ENCODE measurements at places on chromosomes 1 and 21.
A peak's percentile ranks its signal among the peaks of the same experiment; 100 is the strongest.

DNA sequence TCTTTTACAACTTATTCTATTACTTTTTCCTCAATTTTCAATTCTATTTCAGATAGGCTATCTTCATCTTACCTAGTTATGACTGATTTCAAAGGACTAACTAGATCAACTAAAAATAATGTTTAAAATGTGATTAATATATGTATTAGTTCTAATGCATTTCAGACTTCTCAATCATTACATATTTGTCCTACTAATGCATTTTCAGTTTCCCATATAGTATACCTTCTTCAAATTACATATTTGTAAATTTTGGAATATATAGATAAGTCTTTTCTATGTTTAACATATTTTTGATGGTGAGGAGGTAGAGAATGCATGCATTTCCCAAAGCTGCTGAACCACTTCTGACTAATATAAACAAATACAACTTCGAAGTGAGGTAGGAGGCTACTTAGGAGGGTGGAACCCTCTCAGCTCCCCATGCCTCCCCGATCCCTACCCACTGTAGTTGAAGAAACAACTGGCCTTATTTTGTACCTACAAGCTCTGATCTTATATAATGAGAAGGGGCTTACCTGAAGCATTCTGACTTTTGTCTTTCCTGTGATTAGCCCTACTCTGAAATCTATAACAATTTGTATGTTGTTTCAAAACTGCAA is 1.7 kb downstream of the TRMT1L start:
- DNase-seq, result peak; percentile 24

DNA sequence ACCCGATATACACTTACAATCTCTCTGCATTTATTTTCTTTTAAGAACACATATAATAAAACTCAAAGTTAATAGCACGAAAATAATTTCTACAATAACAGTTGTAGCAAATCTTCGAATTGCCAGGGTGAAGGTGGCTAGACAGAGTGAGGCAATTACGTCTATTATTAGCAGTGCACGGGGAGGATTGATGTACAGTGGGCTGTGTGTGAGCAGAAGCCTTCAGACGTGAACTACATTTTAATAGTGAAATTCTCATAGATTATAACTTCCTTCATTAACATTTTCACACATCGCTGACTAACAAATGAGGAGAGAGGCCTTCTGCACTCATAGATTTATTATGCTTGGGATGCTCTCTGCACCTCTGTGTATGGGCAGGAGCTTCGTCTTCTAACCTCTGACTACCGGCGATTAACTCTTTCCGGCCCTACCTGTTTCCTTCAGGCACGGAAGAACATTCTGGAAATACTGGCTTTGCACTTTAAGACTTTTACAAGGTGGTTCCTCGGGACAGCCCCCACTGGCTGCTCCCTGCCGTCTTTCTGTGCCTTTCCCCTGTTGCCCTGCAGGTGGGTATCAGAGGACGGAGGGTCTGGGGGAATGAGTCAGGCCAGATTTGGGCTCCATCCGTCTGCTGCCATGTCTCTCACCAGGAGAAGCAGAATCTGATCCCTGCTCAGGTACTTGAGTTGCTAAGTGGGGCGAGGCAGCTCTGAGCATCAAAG is 200.5 kb downstream of the CAMTA1 start:
- no peak for DNase-seq

GRCh38 chr1:40898431-40898901 is 36.3 kb upstream of the CITED4 start:
- DNase-seq, result no peak

DNA sequence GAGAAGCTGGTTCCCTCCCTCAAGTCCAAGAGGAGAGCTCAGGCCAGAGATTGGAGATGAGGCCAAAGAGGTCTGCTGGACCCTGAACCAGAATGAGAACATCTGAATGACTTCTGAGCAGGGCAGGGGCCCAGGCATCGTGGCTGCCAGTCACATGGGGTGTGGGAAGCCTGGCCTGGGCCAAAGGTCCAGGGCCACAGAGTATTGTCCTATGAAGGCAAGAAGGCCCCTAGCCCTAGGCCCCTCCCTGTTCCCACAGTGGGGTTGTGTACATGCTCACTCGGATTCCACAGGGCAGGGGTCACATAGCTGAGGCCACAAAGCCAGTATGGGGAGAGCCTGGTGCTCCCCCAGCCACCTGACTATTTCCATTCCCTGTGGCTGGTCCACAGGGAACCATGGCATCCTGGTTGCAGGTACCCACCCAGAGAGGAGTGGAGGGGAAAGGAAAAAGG is 18.5 kb upstream of the SLC1A7 start:
- DNase-seq, result no peak

DNA sequence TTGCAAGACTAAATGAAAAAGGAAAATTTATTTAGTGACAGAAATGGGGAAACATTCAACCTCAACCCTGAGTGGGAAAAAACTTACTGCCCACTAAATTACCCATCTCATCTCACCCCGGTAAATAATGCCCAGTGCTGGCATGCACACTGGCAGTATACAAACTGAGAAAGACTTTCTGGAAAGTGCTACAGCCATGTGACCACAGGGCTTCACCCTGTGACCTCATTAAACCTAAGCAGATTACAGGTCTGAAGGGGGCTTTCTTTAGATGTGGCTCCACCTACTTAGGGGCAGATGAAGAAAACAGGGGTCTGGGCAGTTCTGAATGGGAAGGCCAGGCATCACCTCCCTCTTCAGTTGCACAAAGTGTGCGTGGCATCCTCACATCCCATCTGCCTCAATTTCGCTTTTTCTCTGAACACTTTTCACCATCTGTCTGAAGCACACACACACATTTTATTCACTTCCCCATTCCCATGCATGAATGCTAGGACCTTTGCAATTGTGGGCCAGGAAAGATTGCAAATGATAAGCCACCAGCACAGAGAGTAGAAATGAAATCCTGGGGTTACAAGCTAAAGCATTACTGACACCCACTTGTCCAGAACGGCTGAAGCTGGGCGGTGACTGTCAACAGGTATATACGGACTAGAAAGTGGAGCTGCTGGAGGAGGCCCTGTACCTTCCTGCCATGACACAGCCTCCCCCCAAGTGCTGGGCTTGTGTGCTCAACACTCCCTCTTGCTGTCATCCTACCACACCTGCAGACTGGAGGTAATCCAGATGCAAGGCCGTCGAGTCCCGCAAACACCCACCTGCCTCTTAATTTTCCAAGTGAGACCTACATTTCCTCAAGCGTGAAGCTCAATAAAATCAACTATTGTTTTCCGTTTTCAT is 2.7 kb downstream of the NADK start:
- DNase-seq, result peak; percentile 34

- no peak for DNase-seq
Measured at GRCh38 chr1:9992910-9993309, 4.1 kb upstream of the RBP7 start.

- no peak for DNase-seq
Measured at GRCh38 chr1:105294838-105295237, 1545.1 kb downstream of the AMY1C start.

DNA sequence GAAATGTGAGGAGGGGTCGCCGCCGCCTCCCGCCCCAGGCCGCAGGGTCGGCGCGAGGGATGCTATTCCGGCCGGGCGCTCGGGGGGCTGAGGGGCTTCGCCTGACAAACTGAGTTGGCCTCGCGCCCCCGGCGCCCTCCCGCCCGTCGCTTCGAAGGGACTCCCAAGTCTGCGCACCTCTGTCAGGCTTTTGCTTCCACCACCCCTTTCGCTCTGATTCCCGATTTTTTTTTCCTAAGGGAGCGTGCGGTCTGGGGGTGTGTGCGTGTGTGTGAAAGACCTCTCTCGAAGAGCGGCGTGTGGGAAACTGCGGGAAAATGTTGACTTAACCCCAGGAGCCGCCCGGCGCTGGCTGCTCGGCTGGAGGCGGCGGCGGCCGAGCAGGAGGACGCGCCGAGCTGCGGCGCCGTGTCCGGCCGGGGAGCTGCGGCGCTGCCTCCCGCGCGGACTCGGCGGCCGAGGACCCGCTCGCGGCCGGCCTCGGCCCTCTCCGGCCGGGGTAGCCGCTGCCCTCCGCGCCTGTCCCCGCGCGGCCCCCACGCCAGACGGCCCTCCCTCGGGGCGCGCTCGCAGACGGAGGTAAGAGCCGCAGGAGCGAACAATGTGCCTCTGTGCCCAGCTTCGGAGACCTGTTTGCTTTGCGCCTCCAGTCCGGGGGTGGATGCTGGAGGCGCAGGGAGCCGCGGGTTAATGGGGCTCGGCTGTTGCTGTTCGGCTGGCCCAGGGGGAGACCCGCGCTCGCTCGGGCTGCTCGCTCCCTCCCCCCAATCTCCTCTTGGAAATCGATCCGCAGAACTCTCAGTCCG is 1.1 kb downstream of the ADGRL2 start:
- DNase-seq, result no peak

DNA sequence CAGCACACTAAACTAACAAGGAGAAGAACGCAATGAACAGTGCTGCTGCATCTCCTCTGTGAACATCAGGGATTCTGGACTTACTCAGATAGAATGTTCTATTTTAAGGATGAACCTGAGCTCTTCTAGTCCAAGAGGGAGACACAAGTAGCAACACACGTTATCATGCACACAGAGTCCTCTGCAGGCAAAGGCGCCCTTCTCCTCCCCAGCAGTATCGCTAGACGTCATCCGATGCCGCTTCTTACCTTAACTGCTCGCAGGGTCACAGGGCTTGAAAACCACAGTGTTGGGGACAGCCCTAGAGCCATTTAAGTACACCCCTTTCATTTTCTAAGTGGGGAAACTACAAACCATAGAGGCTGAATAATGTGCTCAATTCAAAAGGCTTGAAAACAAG is 74.5 kb downstream of the HIVEP3 start:
- DNase-seq, result no peak

DNA sequence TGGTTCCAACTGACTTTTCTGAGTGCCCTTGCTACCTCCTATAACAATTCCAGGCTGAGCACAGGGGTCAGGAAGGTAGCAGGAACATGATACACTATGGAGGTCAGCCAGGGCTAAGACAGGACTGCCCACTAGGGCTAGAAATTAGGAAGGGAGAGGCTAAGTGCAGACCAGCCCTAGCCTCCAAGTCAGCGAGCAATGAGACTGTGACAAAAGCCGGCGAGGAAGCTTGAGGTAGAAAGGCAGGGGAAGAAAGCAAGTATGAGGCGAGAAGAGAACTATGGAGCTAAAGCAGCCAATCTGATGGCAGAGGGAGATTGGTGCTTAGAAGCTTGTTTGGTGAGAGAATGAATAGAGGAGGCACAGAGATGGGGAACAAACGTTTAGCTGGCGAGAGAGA is 4.7 kb downstream of the UROD start:
- no peak for DNase-seq

- no peak for DNase-seq
Measured at GRCh38 chr21:45303751-45304475, 16.2 kb upstream of the POFUT2 start.

DNA sequence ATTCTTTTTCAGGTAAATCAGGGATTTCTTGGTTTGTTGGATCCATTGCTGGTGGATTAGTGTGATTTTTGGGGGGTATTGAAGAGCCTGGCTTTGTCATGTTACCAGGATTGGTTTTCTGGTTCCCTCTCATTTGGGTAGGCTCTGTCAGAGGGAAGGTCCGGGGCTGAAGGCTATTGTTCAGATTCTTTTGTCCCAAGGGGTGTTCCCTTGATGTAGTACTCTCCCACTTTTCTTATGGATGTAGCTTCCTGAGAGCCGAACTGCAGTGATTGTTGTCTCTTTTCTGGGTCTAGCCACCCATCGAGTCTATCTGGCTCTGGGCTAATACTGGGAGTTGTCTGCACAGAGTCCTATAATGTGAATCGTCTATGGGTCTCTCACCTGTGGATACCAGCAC is 17.6 kb upstream of the CCSAP start:
- DNase-seq, result no peak

DNA sequence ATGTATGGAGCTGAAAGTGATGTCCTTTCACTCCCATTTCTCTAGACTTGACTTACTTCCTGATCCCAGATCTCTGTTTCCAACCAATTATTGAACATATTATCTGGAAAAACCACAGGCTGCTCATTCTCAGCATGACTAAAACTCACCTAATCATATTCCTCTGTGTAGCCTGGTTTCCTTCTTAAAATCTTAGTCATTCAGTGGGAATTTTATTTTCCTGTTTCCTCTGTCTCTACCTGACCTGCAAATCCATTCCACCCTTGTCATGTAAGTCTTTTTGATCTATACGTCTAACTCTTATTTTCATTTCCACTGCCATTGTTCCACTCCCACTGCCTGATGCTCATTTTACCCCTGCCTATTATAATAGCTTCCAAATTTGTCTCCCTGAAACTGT is 67.9 kb upstream of the APOBEC4 start:
- no peak for DNase-seq

GRCh38 chr1:210250665-210250997 is 18.0 kb downstream of the SERTAD4 start:
- DNase-seq, result no peak

DNA sequence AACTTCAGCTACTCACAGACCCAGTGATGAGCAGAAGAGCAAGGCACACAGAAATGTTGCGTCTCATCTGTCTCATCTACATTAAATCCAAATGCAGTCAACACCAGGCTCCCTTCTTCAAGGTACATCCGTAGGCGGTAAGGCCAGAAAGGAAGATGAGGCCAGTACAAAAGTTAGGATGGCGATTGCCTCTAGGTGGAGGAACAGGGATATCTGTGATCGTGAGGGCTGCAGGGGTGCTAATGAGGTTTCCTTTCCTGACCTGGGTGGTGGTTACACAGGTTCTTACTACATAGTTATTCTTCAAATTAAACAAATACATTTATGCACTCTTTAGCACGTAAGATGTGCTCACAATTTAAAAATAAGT is 1.4 kb upstream of the MYBPH start:
- no peak for DNase-seq

- DNase-seq, result no peak
Measured at GRCh38 chr1:224298346-224299330, 31.3 kb downstream of the NVL start.

DNA sequence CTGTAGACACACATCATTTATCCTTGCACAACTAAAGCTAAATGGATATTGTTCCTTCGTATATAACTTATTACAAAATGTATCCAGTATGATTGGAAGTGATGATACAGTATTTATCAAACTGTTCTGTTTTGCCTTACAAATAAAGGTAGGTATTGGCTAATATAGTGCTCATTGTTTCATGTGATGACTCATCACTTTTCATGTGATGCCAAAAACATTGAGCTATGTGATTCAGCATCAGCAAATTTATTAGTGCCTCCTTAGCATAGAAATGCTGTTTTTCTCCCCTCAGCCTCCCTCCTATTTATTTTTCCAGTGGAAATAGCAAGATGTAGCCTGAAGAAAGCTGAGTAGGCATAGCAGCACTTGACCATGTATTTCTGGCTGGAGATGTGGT is 228.6 kb upstream of the LYPLAL1 start:
- DNase-seq, result no peak

All from K562 (cell line).